ENCODE measurements at places on chromosomes 4 and X. TPM values are rescaled to one million over a fixed set of nuclear protein-coding genes. Genes with fewer than 3 reads are reported as not detected.

PDLIM5 gene
- polyA plus RNA-seq = 48.9 TPM

ENPP6 gene
- polyA plus RNA-seq = 9.3 TPM

NAP1L3 gene
- 11.8 TPM for polyA plus RNA-seq

CSAG1 gene
- polyA plus RNA-seq = not detected

XKRX gene
- polyA plus RNA-seq = 0.27 TPM

CWH43 gene
- 5.4 TPM for polyA plus RNA-seq

DRP2 gene
- polyA plus RNA-seq = 1.6 TPM

FATE1 gene
- polyA plus RNA-seq = not detected

AMBN gene
- 1.6 TPM for polyA plus RNA-seq

GRCh38 chr4:55107054-55107453 is 18.3 kb downstream of the KDR start:
- DNase-seq = no peak

DNA sequence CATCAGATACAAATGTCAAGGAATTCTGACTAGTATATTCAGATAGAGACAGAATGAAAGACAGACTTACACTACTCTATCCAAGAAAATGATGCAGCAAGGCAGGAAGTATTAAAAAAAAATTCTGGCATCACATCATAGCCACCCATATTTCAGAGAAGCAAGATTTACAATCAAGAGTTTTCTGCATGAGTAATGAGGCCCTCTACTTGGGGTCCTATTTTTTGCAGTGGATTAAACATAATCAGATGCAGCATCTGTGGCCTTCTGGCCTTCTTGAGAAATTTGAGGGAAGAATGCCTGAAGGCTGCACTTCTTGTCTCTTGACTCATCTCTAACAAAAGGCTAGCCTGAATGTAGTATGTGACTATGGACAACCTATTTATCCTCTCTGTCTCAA is 48.2 kb upstream of the SLIT2 start:
- no peak for DNase-seq

GRCh38 chr4:27176881-27177280 is 316.2 kb downstream of the STIM2 start:
- no peak for DNase-seq

DNA sequence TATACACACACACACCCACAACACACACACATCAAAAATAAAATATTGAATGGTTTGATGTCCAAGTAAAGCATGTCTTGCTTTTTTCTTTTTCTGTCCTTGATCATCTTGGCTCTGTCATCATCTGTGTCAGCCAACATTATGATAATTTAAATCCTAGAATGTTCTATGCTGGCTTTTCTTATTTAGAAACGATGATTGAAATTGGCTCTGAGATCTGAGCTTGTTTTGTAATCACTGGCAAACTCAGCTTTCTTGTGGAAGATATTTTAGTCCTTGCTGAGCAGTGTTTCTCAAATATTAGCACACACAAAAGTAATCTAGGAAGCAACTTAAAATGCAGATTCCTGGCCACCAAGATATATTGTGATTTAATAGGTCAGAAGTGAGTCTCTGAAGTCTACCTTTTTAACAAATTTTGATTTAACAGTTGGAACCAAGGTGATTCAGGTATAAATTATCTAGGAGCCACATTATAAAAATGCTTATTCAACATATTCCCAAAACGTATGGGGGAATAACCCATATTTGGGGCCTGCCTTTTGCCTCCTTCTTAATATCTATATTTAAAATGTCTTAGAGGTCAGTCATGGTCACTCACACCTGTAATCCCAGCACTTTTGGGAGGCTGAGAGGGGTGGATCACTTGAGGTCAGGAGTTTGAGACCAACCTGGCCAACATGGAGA is 24.0 kb upstream of the DSPP start:
- DNase-seq = no peak

- no peak for DNase-seq
Measured at GRCh38 chr4:81486502-81486901, 14.8 kb upstream of the RASGEF1B start.

- peak; percentile 70 for DNase-seq
Measured at GRCh38 chrX:9708923-9709553, 56.6 kb downstream of the GPR143 start.

- DNase-seq = no peak
Measured at GRCh38 chrX:28595346-28595745, 8.1 kb downstream of the IL1RAPL1 start.

GRCh38 chrX:22912616-22913015 is 87.1 kb upstream of the DDX53 start:
- DNase-seq = no peak

GRCh38 chr4:130511776-130512175 is 1415.8 kb downstream of the C4orf33 start:
- no peak for DNase-seq

DNA sequence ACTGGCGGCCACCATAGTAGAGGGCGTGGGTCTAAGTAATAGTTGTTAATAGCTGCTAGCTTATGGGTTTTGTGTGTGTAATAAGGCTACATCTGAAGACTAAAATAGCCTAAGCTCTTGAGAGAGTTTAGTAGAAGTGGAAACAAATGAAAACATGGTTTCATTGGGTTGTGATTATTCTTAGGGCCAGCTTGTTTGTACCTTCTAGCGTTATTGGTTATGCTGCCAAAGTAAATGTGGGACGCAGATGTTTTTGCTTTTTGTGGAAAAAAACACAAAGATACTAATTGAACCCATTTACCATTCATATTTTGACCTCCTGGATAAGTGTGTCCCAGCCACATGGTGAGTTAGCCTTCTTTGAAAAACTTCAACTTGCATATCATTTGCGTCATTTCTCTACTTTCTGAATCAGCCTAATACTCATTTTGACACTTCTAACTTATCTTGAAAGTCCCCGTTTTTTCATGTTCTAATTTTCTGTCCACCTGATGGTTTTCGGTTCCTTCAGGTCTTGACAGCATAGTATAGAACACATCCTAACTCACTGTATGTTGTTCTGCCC is 305.3 kb downstream of the FRMPD4 start:
- no peak for DNase-seq

GRCh38 chr4:45910511-45910910 is 213.3 kb downstream of the GABRG1 start:
- no peak for DNase-seq

- no peak for DNase-seq
Measured at GRCh38 chrX:139483699-139484098, 46.8 kb upstream of the F9 start.

DNA sequence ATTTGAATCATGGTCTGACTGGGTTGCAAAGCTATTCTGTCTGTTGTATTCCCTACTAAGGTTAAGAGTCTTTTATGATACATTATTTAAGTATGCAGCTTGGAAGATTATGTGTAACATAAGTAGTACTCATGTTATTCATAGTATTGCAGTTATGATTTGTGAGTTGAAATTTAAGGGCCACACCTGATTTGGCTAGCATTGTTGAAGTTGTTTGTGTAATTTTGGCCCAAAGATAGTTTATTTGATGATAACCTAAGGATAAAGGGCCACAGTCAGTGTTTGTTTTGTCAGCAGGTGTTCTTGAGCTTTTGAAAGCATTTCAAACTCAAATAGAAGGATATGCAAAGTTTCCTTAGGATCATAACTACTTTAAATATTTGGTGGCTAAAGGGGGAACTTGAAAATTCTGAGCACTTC is 38.9 kb downstream of the NUDT9 start:
- DNase-seq = no peak

GRCh38 chr4:110005461-110006056 is 92.9 kb downstream of the EGF start:
- peak; percentile 53 for DNase-seq

- no peak for DNase-seq
Measured at GRCh38 chr4:123488916-123489315, 92.3 kb downstream of the SPRY1 start.

All from renal cortex interstitium (tissue), 15 donors.